Muscle of arm (tissue), 14 donors: ENCODE measurements at places on chromosomes 7 and 10. TPM values are rescaled to one million over a fixed set of nuclear protein-coding genes. Genes with fewer than 3 reads are reported as not detected.
A peak's percentile ranks its signal among the peaks of the same experiment; 100 is the strongest.

GRCh38 chr7:31466036-31466435 is 47.9 kb upstream of the ITPRID1 start:
- DNase-seq: no peak

GRCh38 chr7:32318300-32319011 is 171.7 kb downstream of the LSM5 start:
- no peak for DNase-seq

GRCh38 chr10:35070521-35070920 is 19.6 kb downstream of the CUL2 start:
- no peak for DNase-seq

DNA sequence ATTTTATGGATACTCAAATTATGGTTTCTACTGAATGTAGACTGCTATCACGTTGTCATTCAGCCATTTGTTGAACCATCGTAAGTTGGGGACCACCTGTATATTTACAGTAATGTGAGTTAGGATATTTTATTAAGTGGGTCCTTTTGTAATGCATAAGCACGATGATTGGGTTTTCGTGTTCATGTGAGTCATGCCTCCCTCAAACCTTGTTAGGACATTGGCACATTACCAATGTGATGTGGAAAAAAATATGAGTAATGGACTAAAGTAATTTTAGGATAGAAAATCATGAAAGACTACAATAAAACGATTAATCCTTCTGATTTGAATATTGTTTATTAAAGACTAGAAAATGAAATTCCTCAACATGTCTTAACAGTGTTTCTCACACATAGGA is 8.7 kb downstream of the SMC3 start:
- DNase-seq: no peak

DNA sequence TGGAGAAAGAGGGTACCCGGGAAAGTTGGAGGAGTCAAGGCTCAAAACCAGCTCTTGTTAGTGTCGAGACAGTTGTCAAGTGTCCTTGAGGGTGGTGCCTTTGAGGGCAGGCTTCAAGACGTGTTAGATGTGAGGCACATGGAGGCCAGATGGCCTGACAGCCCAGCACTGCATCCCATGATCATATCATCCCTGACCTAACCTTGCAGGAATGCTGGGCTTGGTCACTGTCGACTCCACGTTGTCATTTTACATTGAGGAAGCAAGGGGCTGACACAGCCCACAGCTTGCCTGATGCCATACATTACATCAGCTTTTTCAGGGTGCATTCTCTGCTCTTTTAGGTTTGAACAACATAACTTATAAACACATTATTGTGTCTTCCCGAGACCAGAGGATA is 114.1 kb downstream of the ABCA13 start:
- no peak for DNase-seq

DNA sequence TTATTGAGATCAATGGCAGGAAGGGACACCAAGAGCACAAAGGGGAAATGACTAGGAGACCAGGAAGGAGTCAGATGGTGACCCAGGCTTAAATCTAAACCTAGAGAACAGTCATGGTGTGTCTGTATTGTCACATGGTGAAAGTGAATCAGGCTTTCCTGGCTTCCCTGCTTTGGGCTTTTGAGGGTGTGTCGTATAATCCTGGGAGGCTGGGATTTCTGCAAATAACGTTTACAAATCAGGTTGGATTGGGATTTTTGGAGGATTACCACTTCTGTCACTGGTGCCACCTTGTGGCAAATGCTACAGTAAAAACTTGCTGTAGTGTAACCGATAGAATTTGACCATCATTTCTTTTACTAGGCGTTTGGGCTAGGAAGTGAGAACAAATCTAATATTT is 502.6 kb downstream of the NRG3 start:
- DNase-seq: peak; percentile 4

DNA sequence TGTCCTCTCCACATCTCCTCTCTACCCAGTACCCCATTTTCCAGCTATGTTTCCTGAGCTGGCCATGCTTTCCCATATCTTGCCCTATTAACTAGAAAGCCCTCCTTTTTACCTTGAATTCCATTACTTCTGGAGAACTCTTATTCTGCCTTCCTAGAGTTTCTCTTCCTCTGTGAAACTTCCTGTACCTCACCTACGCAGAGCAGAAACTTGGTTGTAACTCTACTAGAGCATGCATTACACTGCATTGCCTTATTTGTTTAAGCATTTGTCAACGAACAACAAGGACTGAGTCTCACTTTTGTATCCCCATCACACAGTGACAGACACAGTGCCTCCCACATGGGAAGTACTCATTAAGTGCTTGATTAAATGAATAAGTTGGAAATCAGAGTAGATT is 36.4 kb downstream of the VCL start:
- no peak for DNase-seq

GRCh38 chr10:12195281-12195602 is 449 bp downstream of the NUDT5 start:
- DNase-seq: no peak

DNA sequence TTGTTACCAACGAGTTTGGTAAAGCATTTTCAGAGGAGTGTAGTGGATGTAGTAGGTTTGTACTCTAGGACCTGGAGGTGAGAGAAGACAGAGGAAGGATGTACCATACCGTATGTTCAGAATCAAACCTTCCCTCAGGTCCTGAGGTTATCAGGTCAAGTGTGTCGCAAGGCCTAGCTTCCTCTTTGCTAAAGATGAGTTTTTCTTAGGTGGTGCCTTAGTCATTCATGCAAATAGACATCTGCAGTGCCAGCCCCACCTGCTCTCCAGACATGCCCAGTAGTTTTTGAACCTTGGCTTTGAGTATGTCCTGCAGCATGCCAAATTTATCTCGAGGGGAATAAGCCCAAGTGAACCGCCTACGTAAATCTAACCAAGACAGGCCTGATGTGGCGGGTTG is 71.3 kb downstream of the HDAC9 start:
- DNase-seq: no peak

DNA sequence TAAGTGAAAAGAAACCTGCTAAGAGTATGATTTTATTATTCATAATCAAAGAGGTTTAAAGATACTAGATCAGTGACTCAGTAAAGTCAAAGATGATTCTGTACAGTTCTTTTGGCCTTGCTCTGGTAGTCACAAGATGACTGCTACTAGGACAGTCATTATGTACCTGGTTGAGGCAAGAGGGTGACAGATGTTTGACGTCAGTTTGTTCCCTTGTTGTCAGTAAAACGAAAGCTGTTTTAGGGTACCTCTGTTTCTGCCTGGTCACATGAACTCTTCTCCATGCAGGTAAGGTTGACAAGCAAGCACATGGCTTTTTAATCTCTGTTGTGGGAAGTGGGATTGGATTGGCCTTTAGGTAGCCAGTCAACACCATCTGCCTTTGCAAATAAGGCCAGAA is 308.0 kb downstream of the EXOC4 start:
- DNase-seq: no peak

GRCh38 chr10:59580026-59580863 is 129.4 kb downstream of the SLC16A9 start:
- DNase-seq: peak; percentile 74

DNA sequence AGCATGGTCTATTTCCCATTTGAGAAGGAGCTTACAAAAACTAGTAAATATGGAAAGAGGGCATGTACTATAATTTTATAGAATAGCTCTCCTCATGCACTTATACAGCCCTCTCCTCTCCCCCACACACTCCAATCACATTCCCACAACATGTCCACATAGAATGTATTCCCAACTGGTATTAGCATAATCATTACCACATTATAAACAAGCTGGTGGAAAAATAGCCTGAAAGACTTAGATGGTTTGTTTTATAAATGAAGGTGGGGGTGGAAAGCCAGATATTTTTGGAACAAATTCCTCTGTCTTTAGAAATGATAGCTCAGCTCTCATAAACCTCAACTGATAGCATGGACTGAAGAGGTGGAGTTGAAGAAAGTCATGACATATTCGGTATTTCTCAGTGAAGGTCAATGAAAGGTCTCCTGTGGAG is 410.1 kb downstream of the SUGCT start:
- DNase-seq: peak; percentile 24

GRCh38 chr7:31251441-31251840 is 89.1 kb downstream of the NEUROD6 start:
- DNase-seq: no peak

DNA sequence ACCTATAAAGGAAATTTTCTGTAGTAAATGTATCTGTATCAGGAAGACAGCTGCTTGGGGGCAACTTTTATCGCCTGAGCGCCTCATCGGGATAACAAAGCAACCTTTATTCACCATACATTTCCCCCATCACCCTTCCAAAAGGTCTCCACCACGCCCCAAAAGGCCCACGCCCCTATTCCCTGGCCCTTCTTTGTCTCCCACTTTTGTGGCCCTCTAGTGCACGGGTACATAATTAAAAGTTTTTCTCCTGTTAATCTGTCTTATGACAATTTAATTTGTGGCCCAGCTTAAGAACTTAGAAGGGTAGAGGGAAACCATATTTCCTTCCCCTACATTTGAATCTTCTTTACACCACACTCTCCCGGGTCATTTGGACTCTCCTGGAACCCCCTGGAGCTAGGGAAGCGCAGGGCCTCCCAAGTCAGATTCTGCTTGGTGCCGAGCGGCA is 625 bp downstream of the RP9 start:
- no peak for DNase-seq

DNA sequence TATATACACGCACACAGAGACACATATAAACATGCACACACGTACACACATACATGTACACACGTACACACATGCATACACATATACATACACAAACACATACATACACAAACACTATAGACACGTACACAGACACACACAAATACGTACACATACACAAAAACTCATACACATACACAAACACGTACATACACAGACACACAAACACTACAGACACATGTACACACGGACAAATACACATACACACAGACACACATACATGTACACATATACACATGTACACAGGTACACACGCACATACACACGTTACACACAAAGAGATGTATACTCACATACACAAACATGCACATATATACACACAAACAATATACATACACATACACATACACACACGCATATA is 35.2 kb upstream of the GTF2IRD1 start:
- no peak for DNase-seq

GRCh38 chr10:49174926-49175500 is 13.2 kb downstream of the TMEM273 start:
- no peak for DNase-seq

DNA sequence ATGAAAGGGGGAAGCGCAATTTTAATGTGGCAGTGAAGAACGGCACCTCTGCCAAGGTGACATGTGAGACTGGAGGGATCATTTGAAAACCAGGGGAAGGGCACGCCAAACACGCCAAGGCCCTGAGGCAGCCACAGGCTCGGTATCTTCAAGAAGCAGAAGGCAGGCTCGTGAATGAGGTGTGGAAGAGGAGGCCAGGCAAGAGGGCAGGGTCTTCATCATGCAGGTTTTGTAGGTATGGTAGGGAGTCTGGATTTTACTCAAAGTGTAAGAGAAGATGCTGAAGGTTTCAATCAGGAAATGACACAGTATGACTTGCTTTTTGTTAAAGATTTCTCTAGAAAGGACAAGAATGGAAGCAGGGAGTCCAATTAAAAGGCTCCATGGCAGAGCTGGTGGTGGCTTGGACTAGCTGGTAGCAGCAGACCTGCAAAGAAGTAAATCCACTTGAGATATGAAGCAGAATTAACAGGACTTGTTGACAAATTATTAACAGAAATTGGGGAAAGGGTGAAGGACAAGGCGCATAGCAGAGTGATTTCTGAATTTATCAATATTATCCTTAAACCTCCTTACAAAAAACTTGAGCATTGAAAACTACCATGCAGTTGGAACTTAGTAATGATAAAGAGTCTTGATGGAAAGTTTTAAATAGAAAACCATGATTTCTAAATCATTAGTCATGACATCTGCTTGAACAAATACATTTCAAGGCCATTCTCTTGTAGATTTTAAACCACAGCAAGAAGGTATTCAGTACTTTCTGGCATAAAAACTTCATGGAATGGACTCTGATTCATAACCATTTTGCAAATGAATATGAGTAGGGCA is 70.4 kb downstream of the COA1 start:
- no peak for DNase-seq

- DNase-seq: no peak
Observed at GRCh38 chr10:47038881-47039561, 127.8 kb downstream of the PTPN20 start.

DNA sequence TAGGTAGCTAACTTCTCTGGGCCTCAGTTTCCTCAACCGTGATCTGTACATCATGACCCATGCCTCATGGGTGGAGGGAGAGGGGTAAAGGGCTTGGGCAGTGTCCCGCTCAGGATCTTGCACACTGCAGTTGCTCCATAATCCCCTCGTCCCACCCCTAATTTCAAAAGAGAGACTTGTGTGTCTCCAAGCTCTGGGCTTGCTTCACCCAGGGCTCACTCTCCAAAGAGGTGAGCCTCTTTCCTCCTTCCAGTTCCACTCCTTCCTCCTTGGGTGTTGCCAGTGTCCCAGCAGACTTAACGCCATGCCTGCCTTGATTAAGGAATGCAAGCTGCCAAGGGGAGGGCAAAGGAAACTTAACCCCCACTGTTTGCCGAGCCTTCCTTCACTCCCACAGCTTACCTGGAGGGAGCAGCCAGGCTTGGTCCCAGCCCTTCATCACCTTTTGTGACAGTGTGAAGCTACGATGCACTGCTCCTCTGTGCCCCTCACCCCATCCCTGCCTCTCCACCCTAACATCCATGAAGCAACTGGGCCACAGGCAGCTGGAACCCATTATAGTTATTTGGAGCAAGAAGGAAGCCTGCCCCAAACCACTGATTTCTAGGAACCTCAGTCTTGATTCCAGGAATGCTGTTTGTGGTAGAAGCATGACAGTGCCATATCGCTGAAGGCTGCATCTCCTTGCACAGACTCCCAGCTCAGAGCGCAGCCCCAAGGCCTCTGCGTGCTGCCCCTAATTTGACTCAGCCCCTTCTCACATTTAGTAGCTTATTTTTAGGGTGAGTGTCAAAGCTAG is 363.3 kb downstream of the TNS3 start:
- no peak for DNase-seq

GRCh38 chr7:111364413-111364812 is 197.9 kb downstream of the IMMP2L start:
- no peak for DNase-seq

Gene SFRP5
- not detected for polyA plus RNA-seq

Gene CNNM1
- 0.15 TPM for polyA plus RNA-seq

Gene SYNPO2L
- polyA plus RNA-seq: 179 TPM

Gene ITGB8
- polyA plus RNA-seq: 7.8 TPM

Gene TRIM73
- polyA plus RNA-seq: 1.9 TPM

Gene KNDC1
- polyA plus RNA-seq: 7.7 TPM

Gene ARHGAP22
- polyA plus RNA-seq: 1.0 TPM

Gene SPDYE8
- polyA plus RNA-seq: 0.18 TPM

Gene EBLN1
- not detected for polyA plus RNA-seq
